ENCODE measurements at places on chromosomes 2 and 18.

DNA sequence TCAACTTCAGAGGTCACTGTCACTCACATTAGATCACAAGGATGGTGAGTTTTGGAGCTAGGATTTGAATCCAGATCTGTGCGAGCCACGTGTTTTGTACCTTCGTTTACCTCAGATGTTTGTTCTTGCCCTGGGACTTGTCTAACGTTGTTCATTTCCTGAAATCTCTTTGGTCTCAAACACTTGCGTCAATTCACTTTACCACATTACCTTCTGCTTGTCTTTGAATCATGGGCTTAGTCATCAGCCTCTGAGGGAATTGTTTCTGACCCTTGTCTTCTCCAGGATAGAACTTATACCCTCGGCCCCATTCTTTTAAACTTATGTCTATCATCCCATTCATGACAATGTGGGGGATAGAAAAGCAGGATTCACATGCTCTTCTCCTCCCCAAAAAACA, 282.7 kb downstream of the DCDC2C start:
- DNase-seq = no peak

- DNase-seq = no peak
These were observed 233.8 kb downstream of the LDLRAD4 start for GRCh38 chr18:13452388-13452811.

GRCh38 chr18:74040459-74041332, 106.9 kb downstream of the FBXO15 start:
- no peak for DNase-seq

DNA sequence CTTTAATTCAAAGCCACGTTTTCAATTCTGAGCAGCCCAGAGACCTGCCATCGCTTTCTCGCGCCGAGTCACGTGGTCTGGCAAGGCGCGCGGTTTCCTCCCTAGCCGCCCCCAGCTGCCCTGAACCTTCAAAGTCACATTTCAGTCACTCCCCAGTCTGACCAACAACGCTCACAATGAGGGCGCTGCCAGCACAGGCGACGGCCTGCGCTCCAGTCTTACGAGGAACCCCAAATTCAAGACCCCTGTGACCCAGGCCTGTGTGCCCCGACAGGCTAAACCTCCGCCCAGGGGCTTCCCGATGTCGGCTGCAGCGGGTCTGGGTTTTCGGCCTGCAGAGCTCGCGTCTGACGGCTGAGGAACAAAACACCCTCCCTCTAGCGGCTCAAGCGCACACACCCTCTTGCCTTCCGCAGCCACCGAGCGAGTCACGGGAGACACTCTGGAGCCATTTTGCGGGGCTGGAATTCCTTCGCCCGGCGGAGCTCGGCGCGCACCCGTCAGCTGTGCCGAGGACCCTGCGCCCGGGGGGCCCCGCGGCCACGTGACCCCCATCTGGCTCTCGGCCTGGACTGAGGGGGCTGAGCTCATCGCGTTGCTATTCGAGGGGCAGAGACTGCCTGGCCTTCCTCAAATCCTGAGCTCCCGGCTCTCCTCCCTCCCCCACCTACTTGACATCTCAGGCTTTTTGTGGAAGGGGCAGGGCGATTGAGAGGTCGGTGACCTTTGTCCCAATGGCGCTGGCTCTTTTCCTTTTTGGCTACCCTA, 69.9 kb upstream of the ITGB6 start:
- peak; percentile 76 for DNase-seq

DNA sequence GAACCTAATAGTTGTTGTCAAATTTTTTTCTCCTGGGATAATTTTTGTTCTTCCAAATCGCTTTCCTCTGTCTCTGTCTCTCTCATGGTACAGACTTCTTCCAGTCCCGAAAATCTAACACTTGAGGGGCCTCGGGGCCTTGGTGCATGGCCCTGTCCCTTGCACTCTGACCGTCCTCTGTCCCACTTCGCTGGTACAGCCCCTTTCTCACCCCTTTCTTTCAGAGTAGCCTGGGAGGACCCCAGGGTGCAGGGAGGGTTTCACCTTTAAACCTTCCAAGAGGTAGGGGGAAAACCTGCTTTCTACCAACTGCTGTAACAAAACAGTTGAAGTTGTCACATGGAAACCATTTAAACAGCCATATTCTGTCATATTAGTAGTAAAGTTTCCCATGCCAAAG, 22.2 kb upstream of the FAHD2A start:
- no peak for DNase-seq

DNA sequence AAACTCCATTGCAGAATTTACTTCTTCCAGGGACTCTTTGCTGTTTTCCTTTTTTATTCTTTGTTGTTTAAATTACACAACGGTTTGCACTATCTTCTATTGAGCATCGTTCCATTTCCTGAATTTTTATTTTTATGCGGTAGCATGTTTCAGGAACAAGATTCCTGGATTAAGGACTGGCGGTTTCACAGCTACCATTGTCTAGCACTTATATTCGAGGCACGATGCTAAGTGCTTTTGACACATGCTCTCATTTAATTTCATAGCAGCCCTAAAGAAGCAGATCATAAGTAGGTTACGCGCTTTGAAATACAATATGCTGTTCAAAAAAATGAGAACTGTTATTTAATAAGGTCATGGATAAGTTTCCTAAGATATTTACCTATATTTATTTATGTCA, 354.4 kb downstream of the ARL6IP6 start:
- DNase-seq = no peak

GRCh38 chr18:4734903-4735302, 279.8 kb upstream of the DLGAP1 start:
- no peak for DNase-seq

DNA sequence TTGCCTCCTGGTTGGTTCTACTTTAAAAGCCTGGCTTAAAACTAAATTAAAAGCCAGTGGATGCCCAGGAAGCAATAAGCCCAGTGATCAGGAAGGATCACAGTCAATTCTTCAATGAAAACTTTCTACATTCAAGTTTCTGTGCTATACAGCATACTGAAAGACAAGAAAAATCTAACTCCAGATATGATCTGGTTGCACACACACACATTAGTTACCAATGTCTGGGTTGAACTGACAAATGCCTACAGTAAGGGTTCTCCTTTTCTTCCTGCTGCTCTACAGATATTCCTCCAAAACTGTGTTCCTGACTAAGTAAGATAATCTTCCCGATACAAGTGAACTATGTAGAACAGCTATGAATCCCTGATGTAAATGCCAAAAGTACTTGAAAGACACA, 81.3 kb downstream of the ROCK2 start:
- DNase-seq = no peak

GRCh38 chr18:66994790-66995189, 390.9 kb upstream of the CDH19 start:
- DNase-seq = no peak

DNA sequence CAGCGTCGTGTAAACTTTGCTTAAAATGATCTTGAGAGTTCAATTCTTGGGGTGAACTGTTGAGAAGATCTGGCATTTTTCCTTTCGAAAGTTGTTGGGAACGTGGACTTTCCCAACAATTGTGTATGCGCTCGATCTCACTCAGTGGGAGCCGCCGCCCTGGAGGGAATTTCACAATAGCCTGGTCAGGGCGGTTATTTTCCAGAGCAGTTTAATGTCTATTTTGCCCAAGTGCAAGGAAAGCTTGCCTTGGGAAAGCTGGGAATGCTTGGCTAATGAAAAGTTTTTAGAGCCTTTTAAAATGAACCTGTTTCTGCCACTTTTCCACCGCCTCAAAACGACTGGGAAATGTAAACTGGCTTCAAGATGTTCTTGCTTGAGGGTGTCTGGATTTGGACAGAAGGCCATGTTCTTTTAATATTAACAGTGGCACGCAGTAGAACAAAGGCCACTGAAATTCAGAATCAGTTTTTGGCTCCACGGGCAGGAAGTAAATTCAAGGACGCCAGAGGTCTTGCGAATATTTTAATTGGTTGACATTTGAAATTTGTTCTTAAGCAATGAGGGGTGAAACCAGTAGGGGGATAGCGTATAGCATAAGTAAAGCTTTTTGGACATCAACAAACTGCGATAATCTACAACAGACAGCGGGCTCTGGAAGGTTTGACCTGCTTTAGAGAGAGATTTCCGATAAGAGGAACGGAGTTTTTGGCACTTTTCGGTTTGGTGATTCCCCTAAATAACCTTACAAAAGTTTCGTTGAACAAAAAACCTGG, 1.2 kb downstream of the CFLAR start:
- DNase-seq = no peak

DNA sequence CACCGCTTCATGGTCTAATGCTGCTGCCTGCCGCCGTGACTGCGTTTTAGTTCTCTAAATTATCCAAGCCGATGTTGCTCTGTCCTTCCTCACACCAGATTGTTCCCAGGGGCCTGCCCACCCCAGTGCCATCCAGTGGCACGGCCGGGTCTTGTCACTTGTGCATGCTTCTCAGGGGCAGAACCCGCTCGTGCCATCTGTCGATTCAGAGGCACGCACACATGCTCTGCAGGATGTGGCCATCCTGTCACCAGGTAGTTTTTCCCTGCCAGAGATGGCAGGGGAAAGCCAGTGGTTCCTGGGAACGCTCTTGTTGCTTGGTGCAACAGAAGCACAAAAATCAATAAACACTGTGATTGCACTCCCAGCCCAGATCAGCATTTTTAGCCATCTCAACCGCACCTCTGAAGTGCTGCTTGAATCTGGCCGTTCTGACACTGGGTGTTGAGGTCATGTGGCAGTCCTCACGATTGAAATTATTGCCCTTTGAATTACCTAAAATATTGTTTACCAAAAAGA, 119.6 kb upstream of the BOD1L2 start:
- no peak for DNase-seq

DNA sequence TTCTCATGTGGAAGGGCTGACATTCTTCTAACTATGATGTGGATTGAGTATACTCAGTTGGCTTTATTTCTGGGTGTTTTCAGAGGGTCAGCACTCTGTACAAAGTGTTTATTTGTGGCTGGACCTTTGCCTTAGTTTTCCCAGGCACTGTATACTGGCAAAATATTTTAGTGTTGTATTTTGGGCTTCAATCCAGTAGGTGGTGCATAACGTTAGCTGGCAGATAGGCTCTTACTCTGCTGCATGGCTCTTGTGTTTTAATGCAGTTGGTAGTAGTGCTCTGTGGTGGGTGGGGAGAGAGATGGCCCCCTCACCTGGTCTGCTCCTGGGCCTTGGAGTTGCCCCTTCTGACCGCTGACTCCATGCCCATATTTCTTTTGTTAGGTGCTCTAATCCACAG, 75.6 kb upstream of the REG3A start:
- no peak for DNase-seq

- DNase-seq = no peak
These were observed 60.4 kb downstream of the GALNT1 start for GRCh38 chr18:35641916-35642315.

DNA sequence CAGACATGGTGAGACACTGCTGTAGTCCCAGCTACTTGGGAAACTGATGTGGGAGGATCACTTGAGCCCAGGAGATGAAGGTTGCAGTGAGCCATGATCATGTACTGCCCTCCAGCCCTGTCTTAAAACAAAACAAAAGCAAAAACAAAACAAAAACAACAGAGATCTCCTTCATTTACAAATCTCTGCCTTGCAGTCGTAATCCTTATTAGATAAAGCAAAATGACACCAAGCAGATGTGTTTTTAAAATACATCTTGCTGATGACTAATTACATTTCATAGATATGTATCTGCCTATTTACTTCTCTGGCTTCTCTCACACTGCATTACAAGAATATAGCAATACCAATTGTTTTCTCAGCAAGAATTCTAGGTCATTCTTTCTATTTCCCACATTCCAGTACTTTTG, 22.8 kb downstream of the NFE2L2 start:
- DNase-seq = no peak

DNA sequence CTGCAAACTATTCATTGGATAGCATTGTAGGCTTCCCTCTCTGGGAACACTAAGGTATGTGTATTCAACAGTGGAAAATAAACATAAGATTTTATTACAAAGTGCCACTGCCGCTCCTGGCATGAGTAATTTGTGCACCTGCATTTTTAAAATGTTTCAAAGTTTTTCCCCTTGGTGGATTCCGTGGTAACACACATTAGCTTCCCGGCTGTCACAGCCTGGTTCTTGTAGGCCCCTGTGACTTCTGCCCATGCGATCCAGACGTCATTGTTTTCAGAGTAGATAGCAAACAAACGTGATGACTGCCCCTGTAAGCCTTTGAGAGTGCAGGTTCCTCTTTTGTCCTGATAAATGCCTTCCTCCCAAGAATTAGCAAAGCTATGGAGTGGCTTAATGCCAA, 421.0 kb downstream of the ZNF521 start:
- DNase-seq = no peak

- DNase-seq = no peak
These were observed 839 bp upstream of the GPR148 start for GRCh38 chr2:130728007-130728454.

DNA sequence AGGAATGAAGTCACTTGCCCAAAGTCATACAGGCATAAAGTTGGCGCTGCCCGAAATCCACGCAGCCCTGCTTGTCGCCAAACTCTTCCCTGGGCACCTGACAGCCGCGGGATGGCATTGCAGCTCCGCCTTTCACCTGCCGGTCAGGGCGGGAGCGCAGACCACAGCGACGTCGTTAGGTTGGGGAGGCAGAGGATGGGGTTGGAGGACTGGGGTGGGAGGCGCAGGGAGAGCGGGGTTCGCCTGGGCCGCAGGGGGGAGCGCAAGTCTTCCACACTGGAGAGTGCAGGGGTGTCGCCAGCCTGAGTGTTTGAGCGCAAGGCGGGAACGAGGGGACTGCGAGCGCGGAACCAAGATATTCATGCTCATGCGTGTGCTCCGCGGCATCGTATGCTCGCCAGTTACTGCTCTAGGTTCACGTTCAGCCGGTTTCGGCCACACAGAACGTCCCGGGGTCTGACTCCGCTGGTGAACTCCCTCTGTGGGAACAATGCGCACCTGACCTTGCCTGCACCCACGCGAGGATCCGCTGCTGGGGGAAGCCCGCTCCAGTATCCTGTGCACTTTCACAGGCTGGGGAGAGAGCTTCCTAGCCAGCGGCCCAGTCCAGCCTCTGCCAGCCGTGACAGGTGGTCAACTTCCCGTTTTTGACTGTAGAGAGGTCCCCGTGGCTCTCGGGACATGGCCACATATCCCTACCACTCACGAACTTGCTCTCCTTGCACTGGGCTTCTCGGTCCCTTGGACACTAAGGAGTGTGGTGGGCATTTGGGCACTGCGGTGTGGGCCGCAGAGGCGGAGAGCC, 767 bp upstream of the NPPC start:
- no peak for DNase-seq

DNA sequence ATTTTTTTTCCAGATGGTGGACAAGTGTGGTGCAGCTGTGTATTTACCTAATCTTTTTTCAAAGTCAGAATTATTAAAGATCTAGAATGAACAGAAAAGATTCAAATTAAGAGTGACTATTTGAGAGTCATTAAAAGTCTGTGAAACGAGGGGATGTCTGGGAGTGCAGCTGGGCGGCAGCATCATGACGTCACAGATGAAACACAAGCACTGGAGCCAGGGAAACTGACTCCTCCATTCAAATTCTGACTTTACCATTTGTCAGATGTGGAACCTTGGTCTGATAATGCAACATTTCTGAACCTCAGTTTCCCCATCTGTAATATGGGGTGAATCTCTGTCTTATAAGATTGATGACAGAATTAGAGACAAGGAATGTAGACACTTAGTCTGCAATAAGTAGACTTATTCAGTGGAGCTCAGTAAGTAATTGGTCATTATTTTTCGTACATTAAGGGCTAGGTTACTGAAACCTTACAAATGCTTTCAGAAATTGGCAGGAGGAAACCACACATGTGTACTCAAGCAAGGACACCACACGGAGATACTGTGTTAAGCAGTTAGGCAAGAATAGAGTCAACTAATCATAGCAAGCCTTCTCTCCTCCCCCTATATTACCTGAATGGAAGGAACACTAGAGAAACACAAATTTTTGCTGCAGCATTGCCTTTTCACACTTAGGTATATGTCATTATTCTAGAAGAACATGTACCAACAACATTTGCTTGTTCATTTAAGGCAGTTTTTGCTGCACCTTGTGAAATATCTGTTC, 27.8 kb upstream of the CXXC1 start:
- no peak for DNase-seq
